ENCODE measurements at places on chromosomes 16 and 17.

- DNase-seq: no peak
These were observed 27.1 kb upstream of the SSTR5 start for GRCh38 chr16:1045310-1045992.

GRCh38 chr16:53689636-53690035 lies 14.0 kb downstream of the RPGRIP1L start:
- DNase-seq: no peak

GRCh38 chr16:67843343-67843765 lies 1.2 kb downstream of the THAP11 start:
- no peak for DNase-seq

GRCh38 chr16:56424404-56424764 lies 961 bp downstream of the AMFR start:
- DNase-seq: no peak

DNA sequence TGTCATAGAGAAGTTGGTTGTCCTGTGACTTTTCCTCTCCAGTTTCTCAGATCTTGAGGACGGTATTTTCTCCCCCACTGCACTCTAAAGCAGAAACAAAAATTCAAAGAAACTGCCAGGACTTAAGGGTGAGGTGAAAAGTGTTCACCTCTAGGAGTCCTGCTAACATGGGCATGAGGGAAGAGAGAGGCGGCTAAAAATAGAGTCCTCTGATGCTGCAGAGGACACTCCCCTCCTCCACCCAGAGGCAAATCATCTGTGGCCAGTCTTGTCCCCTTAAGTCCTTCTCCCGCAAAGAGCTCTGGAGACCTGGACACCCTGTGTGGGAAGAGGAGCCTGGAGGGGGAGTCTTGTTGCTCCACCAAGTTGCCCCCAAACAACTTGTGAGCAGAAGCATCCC lies 4.7 kb upstream of the DDX19A start:
- no peak for DNase-seq

- DNase-seq: no peak
These were observed 263.1 kb downstream of the PHKB start for GRCh38 chr16:47724115-47724785.
